ENCODE measurements at places on chromosomes 12 and 14.

GRCh38 chr12:112879191-112879705, 27.5 kb upstream of the OAS1 start:
- DNase-seq, result no peak

- no peak for DNase-seq
These were observed 463.5 kb downstream of the TMEM132D start for GRCh38 chr12:129440278-129440677.

GRCh38 chr14:26216786-26217185, 381.0 kb downstream of the NOVA1 start:
- no peak for DNase-seq

GRCh38 chr14:87869619-87870583, 123.1 kb downstream of the GALC start:
- peak; percentile 2 for DNase-seq

DNA sequence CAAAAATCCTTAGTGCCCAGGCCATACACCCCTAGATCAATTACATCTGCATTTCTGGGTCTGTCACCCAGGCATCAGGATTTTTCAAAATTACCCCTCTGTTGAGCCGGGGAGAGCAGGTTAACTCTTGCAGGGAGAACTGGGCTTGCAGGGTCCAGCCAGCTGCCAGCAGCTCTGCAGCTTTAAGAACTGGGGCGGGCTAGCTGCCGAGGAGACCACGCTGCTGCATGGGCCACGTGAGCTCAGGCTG, at the start of gene DGLUCY:
Gene DGLUCY (plus strand): TSS at position 245 of the 250 bp plus-strand sequence. CDS start 46,222 bp downstream, outside the sequence.
- no peak for DNase-seq

DNA sequence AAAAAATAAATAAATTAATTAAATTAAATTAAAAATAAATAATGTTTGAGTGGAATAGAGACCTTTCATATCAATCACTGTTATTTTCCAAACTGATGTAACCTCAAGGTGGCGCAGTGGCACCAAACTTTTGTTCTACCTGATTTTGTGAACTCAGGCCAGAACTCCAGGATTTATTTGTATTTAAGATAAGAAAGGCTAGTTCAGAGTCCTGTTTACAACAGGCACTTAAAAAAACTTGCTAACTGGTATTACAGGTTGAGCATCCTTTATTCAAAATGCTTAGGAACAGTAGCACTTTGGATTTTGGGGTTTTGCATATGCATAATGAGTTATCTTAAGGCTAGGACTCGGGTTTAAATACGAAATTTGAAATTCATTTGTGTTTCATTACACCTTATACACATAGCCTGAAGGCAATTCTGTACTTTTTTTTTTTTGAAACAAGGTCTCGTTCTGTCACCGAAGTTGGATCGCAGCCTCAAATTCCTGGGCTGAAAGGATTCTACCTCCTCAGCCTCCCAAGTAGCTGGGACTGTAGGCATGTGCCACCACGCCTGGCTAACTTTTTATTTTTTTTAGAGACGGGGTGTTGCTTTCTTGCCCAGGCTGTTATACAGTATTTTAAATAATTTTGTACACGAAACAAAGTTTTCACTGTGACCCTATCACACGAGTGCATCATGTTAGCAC, 32.4 kb downstream of the YY1 start:
- DNase-seq, result peak; percentile 49

DNA sequence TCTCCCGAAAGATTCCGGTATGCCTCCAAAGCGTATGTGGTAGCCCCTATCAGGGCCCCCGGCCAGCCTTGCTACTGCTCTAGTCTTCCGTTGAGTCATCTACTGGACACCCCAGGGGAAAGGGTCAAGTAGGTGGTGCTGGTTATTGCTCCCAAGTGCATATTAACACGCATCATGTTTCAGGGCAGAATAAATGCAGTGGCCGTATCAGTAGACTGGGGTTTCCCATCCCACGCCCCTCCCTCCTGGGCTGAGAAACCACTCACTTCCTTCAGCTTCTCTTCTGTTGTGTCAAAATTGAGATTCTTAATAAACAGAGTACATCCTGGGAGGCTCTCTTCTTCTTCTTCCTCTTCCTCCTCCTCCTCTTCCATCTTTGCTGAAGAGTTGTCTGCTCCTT, 39.3 kb downstream of the RBM19 start:
- DNase-seq, result no peak

DNA sequence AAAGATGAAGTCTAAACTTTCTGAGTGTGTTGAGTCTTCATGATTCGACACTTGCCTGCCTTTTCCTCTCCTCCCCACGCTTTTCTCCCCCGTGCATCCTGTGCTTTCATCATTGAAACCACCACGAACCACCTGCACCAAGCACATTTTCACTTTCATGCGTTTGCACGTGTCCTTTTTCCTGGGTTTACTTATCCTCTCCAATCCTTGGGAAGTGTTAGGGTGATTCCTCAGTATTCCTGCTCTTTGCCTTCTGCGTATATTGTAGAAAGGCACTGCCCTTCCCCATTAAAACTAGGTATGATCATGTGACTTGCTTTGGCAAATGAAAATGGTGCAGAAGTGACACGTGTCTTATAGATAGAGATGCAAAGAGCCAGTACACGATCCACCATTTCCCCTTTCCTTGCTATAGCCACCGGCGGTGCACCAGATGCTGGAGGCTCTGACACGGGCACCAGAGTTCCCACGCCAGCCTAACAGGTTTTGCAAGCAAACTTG, 106.6 kb downstream of the BRMS1L start:
- DNase-seq, result no peak

DNA sequence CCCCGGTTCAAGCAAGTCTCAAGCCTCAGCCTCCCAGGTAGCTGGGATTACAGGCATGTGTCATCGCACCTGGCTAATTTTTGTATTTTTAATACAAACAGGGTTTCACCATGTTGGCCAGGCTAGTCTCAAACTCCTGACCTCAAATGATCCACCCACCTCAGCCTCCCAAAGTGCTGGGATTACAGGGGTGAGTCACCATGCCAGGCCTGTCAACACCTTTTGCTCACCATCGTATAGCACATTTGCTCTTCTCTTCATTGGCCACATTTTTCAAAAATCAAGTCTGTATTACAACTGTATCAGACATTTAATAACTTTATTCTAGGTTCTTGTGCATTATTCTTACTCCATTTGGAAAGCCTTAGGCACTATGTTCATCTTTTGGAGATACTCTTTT, 50.3 kb downstream of the BCAT1 start:
- no peak for DNase-seq

- no peak for DNase-seq
These were observed 3.8 kb downstream of the MLH3 start for GRCh38 chr14:75047506-75047905.

DNA sequence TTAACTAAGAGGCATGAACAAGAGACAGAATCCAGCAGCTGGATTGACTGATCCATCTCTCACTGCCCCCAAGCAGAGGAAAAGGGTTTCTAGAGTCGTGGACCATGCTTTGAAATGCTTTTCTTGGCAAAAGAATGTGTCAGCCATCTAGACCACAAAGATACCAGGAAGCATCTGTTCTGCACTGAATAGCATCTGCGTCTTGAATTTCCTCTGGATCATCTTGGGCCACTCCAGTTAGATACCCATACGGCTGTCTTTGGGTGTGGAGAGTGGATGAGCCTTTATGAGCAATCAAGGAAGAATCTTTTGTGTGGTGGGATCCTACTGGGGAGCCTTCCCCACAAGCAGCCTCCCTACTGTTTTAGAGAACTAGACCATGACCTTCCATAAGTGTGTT, 16.0 kb upstream of the RFX4 start:
- DNase-seq, result no peak

GRCh38 chr12:65306366-65307168, 28.1 kb downstream of the MSRB3 start:
- peak; percentile 22 for DNase-seq

GRCh38 chr14:24665440-24665991, 31.5 kb upstream of the GZMB start:
- DNase-seq, result peak; percentile 59

- no peak for DNase-seq
These were observed 53.8 kb downstream of the PRKCH start for GRCh38 chr14:61375218-61375617.

GRCh38 chr12:84542289-84542688, 370.3 kb downstream of the SLC6A15 start:
- no peak for DNase-seq

DNA sequence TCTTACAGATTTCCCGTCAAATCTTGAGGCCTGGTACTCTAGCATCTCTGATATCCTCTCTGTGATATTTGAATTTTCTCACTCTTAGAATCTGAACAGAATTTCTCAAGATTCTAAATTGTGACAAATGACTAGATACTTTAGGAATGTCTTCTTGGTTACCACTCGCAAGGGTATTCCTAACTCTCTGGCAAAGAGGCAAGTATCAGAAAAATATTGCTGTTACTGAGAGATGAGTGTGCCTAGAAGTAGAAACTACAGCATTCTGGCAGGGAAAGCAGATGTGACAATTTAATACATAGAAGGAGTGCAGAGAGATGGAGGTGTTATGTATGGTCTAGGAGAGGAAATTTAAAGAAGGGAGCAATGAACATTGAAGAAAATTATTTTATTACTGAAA, 467.8 kb downstream of the LRIG3 start:
- DNase-seq, result no peak

DNA sequence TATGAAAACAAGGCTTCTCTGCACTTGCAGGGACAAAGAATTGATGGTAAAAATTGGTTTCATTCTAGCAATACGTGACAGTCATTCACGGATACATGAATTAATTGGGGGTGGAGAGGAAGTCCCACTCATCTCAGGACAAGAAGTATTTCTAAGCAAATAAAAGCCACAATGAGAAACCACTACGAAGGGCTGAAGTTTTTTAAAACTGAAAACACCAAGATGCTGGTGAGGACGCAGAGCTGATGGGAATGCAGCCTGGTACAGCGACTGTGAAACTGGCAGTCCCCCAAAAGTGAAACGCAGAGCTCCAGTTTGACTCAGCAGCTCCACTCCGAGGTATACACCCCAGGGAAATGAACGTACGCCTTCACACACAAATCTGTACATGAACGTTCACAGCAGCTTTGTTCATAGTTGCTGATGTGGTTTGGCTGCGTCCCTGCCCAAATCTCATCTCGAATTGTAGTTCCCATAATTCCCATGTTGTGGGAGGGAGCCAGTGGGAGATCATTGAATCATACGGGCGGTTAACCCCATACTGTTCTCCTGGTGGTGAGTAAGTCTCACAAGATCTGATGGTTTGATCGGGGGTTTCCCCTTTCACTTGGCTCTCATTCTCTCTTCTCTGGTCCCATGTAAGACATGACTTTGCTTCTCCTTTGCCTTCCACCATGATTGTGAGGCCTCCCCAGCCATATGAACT, 89.0 kb downstream of the SCARB1 start:
- no peak for DNase-seq

DNA sequence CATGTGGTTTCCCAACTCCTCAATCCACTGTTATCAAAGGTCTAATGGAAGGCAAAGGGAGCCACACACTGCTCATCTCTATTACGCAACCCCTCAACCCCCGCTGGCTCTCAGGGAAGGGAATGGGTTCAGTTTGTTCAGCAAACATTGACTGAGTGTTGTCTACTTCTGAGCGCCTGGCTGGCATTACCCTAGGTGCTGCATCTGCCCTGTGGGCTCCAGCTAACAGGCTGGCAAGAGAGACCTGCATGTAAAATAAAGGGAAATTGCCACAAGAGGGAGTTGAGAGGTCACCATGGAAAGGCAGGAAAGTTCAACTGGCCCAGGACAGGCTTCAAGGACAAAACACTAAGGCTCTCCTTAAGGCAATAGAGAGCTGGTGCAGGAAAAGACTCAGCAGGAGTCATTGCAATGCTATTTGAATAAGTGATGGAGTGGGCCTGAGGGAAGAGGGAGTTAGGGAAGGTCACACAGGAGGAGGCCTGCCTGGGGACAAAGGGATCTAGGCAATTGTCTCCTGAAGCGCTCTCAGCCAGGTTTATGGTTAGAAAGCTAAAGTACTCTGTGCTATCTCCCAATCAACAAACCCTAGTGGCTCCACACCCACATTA, 5.5 kb upstream of the ZNF740 start:
- DNase-seq, result peak; percentile 23

GRCh38 chr12:132449565-132450417, 40.2 kb upstream of the FBRSL1 start:
- no peak for DNase-seq

DNA sequence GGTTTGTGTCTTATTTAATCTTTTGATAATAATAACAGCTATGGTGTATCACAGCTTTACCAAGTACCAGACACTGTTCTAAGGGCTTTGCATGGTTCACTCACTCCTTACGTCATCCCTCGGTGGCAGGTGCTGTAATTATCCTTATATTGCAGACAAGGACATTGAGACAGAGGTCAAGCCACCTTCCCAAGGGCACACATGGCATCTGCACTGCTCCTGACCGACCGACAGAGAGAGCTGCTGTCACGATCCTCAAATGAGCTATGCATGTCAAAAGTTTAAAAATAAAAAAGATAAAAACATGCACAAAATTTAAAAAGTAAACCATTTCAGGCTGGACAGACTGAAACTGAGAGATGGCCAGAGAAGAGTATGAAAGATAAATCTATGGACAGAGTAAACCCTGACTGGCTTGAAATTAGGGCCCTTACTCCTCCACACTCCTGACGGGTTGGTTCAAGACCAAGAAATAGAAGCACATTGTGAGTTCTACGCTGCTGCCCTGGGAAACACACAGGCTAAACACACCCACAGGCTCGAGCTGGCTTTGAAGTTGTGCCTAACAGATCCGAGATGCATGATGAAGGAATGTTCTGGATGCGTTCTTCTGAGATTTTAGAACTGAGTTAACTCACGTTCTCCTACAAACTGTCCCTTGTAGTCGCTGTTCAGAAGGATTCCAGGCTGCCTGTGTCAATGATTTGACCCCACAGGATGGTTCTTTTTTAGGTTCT, 268.7 kb downstream of the ZFP36L1 start:
- no peak for DNase-seq

DNA sequence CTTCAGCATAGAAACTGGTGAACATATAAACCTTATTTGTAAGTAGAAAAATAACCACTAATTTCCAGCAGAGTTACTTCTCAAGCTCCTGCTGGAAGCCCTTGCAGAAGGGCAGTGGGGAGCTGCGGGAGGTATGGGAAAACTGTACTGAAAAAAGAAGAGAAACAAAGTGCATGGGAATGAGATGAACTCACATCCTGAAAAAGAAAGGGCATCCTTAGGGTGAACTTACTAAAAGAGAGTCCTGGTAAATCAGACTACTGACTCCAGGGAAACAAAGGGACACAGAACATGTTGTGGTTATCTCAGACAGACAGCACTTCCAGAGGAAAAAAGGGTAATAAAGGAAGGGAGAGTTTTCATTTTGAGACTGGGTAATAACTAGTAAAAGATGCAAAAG, 515.1 kb downstream of the RPL10L start:
- no peak for DNase-seq

- peak; percentile 46 for DNase-seq
These were observed 38.4 kb upstream of the CEP83 start for GRCh38 chr12:94498073-94498472.

- DNase-seq, result no peak
These were observed 4.0 kb downstream of the FBXL14 start for GRCh38 chr12:1590221-1590979.

- no peak for DNase-seq
These were observed 1.1 kb downstream of the PTPN6 start for GRCh38 chr12:6952121-6952862.
